ENCODE measurements at places on chromosomes 4 and X.
A peak's percentile ranks its signal among the peaks of the same experiment; 100 is the strongest.

DNA sequence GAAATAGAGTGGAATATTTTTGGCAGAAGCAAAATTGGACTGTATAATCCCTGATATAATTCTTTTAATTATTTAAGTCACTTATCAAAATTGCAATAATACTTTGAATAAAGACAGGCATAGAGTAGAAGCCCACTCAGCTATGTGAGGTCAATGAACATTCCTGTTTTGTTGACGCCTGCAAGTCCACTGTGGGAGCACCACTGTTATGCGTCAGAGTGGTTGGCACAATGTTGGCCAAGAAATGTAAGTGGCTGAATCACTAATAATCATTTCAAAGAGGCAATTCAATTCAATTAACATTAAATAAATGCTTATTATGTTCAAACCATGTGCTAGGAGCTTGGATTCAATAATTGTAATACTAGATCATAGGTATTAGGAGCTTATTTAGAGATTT is 221.0 kb downstream of the SPCS3 start:
- DNase-seq, result no peak

- DNase-seq, result no peak
Measured at GRCh38 chr4:138267835-138268234, 25.7 kb upstream of the SLC7A11 start.

- no peak for DNase-seq
Measured at GRCh38 chrX:11164433-11164832, 53.3 kb downstream of the HCCS start.

- DNase-seq, result peak; percentile 69
Measured at GRCh38 chrX:9352694-9353411, 112.0 kb upstream of the TBL1X start.

DNA sequence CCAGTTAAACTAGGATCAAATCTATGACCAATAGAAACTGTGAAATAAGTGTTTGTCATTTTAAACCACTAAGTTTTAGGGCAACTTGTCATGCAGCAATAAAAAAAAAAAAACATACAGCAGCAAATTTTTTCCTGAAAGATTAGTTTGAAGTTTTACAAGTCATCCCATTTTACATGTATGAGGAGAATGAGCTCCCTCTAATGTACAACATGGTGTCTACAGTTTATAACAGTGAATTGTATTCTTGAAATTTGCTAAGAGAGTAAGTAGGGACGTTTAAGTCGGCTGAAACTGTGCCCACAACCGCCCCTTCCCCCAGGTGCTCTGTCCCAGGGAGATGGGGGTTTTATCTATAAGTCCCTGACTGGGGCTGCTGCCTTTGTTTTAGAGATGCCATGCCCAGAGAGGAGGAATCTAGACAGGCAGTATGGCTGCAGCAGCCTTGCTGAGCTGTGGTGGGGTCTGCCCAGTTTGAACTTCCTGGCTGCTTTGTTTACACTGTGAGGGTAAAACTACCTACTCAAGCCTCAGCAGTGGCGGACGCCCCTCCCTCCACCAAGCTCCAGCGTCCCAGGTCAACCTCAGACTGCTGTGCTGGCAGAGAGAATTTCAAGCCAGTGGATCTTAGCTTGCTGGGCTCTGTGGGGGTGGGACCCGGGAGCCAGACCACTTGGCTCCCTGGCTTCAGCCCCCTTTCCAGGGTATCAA is 499.3 kb upstream of the CT83 start:
- no peak for DNase-seq

DNA sequence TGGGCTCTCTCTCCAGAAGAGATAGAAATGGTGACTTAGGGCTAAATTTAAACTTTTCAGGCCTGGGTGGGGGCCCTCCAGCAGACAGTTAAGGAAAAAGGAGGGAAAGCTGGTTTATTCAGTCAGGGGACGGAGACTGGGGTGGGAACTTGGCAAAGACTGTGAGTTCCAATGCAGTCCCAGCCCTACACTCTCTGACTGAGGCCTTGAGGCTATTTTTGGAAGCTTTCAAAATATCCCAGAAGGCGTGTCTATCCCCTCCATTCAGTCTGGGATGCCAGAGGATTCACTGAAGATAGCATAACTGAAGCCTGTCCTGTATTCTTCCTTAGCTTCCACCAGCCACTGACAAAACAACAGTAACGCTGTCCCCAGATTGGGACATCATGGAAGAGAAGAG is 32.1 kb upstream of the MSN start:
- peak; percentile 75 for DNase-seq

GRCh38 chrX:40521868-40522450 is 58.8 kb upstream of the ATP6AP2 start:
- no peak for DNase-seq

DNA sequence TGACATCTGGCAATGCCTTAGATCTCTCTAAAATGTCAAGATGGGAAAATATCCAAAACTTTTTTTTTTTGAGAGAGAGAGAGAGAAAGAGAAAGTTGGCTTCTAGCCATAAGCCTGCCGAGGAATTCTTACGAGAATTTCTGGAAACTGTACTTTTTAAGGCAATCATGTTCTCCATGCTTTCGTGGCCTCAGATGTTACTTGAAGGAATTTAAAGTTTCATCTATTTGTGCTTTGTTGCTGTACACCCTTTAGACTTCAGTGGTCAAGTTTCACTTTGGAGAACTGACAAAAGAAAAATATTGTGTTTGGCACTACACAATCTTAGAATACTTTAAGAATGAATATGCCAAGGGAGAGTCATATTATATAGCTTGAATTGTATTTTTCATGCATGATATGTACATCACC is 53.9 kb downstream of the FAT4 start:
- peak; percentile 95 for DNase-seq

- peak; percentile 31 for DNase-seq
Measured at GRCh38 chr4:172134521-172134920, 321.3 kb downstream of the GALNTL6 start.

DNA sequence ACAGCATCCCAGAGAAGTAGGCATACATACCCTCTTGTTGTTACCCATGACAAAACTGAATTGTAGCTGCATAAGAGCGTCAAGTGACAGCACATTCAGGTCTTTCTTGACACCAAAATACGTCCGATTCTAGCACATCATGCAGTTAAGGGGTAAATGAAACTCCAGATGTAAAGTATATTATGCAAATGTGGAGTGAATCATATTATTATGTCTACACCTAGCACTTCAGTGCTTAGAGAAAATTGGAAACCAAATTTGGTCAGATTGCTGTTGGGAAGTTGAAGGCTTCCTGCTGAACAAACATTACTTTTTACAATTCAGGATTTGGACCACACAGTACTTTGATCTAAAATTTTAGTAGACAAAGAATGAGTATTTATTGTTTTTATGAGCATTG is 24.2 kb upstream of the LEF1 start:
- no peak for DNase-seq

- DNase-seq, result no peak
Measured at GRCh38 chrX:34119122-34119521, 13.0 kb downstream of the FAM47A start.

DNA sequence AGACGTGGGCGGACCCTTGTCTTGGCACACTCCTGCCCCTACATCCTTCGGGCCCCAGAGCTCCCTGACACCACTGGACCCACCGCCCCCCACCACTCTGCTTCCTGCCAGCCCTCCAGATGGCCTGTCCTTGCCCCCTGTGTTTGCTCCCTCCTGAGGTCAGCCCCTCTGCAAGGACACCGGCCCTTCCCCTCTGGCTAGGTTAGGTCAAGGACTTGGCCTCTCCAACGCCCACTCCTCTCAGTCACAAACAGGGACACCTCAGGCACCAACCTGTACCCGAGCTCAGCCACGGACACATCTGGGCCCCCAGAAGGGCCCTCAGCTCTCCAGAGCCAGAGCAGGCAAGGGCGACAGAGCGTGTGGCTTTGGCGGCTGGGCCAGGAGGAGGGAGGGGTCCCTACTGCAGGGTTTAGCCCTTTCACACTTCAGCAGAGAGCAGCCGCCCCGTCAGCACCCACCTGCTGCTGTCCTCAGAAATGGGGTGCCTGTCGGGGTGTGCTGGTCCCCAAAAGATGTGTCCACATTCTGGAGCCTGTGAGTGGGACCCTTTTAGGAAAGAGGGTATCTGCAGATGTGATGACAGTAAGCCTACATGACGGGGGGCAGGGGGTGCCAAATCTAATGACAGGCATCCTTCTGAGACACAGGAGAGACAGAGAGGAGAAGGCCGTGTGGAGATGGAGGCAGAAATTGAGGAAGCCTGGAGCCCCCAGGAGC is 23.5 kb upstream of the DUSP9 start:
- DNase-seq, result no peak

DNA sequence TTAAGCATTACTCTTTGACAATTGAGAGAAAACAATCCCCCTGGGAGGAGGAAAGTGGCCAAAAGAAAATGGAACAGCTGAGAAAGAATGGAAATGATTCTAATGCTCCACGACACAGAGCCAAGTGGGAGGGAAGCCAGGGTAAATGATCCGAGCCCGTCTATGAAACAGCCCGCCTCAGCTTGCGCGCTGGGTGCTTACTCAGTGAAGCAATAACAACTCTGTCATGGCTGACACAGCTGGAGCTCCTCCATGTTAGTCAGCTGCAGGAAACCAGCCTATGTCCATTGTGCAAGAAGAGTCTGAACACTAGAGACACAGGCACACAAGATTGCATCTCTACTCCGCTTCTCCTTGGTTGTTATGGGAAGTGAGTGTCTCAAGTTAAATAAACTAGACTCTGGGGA is 19.3 kb downstream of the NOA1 start:
- peak; percentile 93 for DNase-seq

GRCh38 chrX:31459361-31459760 is 387.5 kb upstream of the FTHL17 start:
- DNase-seq, result peak; percentile 5

- DNase-seq, result peak; percentile 89
Measured at GRCh38 chrX:16462912-16463311, 187.0 kb upstream of the S100G start.

- DNase-seq, result no peak
Measured at GRCh38 chr4:113905301-113905700, 74.1 kb downstream of the ARSJ start.

DNA sequence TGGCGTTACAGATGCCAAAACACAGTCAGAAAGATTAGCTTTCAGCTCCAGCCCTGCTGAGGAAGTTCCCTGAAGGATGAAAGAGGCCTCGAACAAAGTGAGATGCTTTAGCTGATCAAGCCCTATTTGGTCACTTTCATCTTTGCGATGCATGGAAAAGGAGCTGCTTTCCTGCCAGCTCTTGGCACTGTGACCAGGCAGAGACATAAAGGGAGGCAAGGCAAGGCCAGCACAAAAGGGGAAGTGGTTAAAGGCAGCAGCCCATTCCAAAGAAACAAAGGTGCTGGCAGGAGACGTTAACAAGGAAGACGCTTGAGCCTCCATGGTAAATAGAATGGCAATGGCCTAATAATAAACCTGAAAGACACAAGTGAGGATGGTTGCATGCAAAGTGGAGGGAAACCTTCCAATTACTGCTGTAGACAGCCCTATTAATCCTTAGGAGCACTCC is 617.1 kb upstream of the INTU start:
- DNase-seq, result peak; percentile 13

DNA sequence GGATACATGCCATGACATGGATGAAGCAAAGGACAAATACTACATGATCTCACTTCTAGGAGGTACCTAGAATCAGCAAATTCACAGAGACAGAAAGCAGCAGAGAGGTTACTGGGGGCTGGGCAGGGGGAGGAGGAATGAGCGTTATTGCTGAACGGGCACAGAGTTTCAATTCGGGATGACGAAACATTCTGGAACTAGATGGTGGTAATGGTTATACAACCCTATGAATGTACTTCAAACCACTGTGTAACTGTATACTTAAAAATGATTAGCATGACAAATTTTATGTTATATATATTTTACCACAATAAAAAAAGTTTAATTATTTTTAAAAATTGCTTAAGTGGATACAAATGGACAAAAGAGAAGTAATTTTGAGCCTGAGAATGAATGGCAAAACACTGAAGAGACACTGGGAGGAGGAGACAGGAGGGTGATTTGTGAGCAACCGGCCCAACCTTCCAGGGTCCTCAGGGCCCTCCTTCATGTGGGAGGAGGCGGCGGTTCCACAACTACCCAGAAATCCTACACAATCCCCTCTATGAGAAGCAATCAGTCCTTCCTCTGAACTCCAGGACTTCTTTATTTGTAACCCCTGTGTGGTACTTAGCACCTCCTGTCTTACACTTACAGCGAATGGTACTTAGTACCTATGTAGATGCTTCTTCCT is 14.1 kb downstream of the ACSL1 start:
- no peak for DNase-seq

GRCh38 chr4:98469771-98470170 is 188.6 kb downstream of the TSPAN5 start:
- DNase-seq, result no peak

GRCh38 chrX:39642071-39642470 is 455.7 kb downstream of the BCOR start:
- DNase-seq, result no peak

GRCh38 chr4:91630054-91630453 is 673.7 kb upstream of the GRID2 start:
- DNase-seq, result no peak

GRCh38 chrX:83022020-83022419 is 486.1 kb upstream of the POU3F4 start:
- no peak for DNase-seq

DNA sequence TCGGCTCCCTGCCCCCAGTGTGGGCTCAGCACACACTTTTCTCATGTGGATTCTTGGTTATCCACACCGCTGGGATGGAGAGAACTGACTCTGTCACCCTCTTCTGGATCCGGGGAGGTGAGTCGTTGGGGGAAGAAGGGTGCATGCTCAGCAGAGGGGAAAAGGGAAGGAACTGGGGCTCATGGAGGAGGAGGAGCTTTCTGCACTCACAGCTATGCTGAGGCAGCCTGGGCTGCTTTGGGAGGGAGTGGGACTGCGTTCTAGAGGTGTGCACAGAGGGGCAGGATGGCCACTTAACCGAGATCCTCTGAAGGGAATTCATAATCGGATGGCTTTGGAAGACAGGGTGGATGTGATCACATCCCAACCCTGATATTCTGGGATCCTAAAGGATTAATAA is 51.6 kb downstream of the RTL5 start:
- no peak for DNase-seq

- DNase-seq, result no peak
Measured at GRCh38 chrX:127177966-127178365, 358.4 kb downstream of the PRR32 start.

- peak; percentile 34 for DNase-seq
Measured at GRCh38 chr4:101865501-101866062, 75.1 kb downstream of the BANK1 start.

- no peak for DNase-seq
Measured at GRCh38 chr4:169233691-169234090, 37.1 kb downstream of the SH3RF1 start.

DNA sequence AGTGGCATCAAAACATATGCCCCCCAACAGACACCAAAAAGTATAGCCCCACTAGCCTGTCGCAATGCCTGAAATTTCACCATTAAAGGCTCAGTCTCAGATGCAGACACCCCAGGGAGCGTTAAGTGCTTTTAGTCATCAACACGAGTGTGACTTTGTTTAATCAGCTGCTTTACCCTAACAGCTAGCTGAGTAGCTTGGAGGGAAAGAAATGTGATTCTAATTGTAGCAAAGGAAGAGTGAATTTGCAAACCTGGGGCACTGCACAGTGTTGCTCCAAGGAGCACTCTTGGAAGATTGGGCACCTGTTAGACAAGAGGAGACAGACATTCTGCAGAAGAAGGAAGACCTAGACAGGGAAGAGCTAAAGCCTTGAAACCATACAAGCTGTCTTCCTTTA is 145.1 kb downstream of the BEND2 start:
- no peak for DNase-seq

GRCh38 chrX:105190252-105190853 is 30.1 kb downstream of the TEX13A start:
- peak; percentile 27 for DNase-seq

GRCh38 chr4:177632481-177632880 is 190.2 kb upstream of the AGA start:
- peak; percentile 1 for DNase-seq

All from fibroblast of skin of scalp (primary cell).